ENCODE measurements at places on chromosomes 5 and 9.
A peak's percentile ranks its signal among the peaks of the same experiment; 100 is the strongest.

DNA sequence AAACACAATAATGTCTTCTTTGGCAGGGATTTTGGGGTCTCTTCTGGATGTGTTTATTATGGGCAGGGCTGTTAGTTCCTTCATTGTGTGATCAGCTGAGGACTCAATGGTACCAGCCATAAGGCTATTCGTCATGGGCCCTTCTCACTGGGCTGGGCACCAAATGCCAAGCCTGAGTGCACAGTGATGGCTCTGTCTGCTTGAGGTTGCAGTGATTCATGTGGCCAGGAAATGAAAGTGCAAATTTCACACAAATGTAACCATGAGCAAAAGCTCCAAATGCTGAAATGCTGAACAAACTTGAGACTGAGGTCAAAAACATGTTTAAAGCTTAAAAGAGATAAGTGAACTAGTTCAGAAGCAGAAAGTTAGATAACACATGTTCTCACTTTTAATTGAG lies 191.0 kb downstream of the TARS1 start:
- peak; percentile 4 for DNase-seq

DNA sequence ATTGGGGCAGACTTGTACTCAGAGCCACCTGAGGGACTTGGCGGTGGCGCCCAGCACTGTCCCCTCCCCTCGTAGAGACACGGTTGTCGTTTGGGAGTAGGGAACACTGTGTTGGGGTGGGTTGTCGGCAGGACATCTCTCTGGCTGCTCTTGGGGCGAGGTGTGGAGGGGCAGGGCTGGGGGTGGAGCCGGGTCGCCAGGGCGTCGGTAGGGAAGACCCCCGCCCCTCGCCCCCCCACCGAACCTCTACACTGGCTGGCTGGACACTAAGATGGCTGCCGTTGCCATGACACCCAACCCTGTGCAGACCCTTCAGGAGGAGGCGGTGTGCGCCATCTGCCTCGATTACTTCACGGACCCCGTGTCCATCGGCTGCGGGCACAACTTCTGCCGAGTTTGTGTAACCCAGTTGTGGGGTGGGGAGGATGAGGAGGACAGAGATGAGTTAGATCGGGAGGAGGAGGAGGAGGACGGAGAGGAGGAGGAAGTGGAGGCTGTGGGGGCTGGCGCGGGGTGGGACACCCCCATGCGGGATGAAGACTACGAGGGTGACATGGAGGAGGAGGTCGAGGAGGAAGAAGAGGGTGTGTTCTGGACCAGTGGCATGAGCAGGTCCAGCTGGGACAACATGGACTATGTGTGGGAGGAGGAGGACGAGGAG lies 778 bp downstream of the TRIM41 start:
- DNase-seq, result no peak

- no peak for DNase-seq
Measured at GRCh38 chr9:86974421-86974820, 27.1 kb upstream of the GAS1 start.

DNA sequence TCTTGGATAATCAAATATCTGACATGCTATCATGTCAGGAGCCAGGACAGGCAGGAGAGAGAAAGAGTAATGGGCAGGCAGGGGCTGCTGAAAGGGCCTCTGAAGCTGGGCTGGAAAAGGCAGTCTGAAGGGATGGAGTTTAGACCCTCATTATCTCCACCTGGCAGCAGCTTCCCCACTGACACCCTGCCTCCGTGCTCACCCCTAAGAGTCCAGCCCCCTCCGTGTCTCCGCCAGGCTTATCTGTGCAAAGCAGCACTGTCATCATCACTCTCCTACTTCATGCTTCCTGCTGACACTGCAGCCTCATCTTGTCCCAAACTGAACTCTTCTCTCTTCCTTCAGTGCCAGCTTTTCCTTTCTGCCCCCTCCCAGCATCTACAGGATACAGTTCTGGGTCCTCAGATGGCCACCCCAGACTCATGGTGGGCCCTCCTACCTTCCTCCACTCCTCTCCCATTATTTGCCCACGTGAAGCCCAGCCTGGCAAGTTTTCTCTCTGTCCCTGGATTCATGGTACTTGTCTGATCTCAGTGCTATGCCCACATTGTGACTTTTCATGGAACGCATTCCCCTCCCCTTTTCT lies 70.9 kb upstream of the KLF9 start:
- no peak for DNase-seq

DNA sequence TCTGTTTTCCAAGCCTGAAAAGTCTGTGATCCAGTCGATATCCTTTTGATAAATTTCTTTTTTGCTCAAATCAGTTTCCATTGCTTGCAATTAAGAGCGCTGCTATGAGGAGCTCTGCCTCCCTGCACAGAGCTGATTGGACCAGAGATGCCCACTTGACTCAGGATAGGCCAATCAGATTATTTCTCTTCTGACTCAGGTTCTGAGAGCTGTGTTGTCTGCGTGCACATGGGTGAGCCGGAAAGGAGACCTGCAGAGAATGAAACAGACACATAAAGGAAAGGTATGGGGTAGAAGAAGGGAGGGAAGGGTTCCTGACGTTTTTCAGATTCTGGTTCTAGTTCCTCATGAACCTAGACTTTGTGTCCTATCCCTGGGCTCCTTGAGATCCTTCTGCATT lies 15.8 kb upstream of the FABP6 start:
- no peak for DNase-seq

DNA sequence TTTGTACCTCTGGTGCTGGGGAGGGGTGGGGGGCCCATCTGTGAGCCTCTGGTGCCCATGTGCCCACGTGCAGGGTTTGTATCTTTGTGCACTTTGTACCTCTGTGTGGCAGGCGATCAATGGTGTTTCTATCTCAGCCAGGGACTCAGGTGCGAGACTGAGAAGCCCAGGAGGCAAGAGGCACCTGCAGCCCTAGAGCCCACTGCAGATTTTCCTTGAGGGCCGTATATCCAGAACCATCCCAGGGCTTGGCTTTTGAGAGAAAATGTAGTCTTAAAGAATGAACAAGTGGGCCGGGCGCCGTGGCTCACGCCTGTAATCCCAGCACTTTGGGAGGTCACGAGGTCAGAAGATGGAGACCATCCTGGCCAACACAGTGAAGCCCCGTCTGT lies 52.2 kb upstream of the KCNMB1 start:
- DNase-seq, result no peak

GRCh38 chr5:179834120-179834519 lies 13.4 kb downstream of the SQSTM1 start:
- DNase-seq, result no peak

- DNase-seq, result no peak
Measured at GRCh38 chr5:61417851-61418250, 85.8 kb downstream of the ZSWIM6 start.

GRCh38 chr9:1051584-1052275 lies 1.6 kb downstream of the DMRT2 start:
- no peak for DNase-seq

DNA sequence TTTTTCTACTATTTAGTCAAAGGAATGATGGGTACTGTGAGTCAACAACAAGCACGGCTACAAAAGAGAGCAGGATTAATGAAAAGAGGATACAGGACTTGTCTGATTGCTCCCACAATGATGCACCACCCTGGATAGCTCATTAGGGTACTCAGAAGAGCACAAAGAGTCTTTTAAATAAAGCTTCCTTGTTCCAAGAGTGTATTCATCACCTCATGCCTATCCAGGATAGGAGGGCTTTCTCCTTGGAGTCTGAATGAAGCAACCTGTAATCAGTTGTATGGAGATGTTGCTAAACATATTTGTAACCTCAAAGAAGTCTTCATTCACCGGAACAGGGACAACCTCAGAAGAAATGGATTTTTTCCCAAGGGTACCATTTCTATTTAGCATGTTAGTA lies 219.5 kb upstream of the TMEM161B start:
- no peak for DNase-seq
